ENCODE measurements at places on chromosomes 11 and 22. TPM values are rescaled to one million over a fixed set of nuclear protein-coding genes. Genes with fewer than 3 reads are reported as not detected.
A peak's percentile ranks its signal among the peaks of the same experiment; 100 is the strongest.

DNA sequence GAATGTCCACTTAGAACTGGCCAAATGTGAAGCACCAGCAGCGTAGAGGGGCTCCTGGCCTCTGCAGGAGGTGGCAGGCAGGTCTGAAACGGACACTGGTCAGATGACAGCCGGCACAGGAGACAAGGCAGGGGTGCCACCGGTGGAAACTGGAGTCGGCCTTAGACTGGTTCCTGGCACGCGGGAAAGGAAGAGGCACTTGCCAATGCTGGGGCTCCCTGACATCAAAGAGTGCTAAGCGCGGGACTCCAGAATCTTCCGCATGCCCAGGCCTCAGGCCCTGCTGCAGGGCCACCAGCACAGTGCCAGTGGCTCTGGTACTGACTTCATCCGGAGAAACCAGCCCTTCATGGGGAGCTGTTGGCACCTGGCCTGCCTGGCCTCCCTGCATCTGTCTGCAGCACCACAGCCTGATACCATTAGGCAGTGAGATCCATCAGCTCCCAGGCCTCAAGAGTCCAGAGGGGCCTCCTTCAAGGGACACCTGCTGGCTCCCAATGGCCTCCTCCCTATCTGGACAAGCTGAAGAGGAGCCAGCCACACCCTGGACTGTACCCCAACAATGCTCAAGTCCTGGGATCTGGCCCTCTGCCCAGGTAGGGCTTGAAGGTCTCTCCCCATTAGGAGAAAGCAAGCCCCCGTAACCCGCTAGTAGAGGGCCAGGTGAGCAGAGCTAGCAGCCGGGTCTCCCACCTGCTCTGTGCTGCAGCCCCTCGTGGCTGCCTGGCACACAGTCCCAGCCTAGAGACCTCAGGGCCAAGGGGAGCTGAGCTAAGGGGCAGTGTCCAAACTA lies 29.7 kb upstream of the GNB1L start:
- H3K27ac ChIP-seq: no peak overlapping the region
- DNase-seq: peak; percentile 10
- peaks cover 18% of the 10 kb centered on the region for H3K4me1 ChIP-seq
- H3K36me3 ChIP-seq: peaks cover 5% of the 10 kb centered on the region
- H3K4me3 ChIP-seq: no peak overlapping the region

Gene ASCL2
- total RNA-seq: not detected

DNA sequence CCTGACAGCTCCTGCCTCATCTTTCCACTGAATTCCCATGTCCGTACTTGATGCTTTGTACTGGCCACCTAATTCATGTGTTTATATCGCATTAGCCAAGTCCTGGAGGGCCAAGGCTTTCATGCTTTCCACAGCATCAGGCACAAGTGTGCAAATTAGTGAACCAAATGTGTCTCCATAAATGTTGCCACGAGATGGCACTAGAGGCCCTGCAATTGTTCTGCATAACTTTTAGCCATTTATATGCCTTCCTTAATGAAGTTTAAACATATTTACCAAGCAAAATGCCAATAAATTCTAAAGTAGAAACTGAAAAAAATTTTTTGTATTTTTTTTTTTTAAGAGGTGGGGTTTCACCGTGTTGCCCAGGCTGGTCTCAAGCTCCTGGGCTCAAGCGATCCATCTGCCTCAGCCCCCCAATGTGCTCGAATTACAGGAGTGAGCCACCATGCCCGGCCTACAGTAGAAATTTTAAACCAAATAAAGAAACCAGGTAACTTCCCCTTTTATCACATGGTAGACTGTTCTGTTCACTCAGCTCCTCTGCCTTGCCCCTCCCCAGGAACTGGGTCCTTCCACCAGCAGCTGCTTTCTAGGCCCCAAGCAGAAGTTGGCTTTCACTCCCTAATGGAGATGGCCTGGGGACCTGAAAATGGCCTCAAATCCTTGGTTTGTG lies 20.8 kb upstream of the IL18BP start:
- H3K27me3 ChIP-seq: no peaks in the 10 kb centered on the region
- no peak overlapping the region for H3K4me3 ChIP-seq
- no peak for DNase-seq
- H3K4me1 ChIP-seq: no peaks in the 10 kb centered on the region
- no peak overlapping the region for H3K27ac ChIP-seq
- peaks cover 3% of the 10 kb centered on the region for H3K36me3 ChIP-seq

DNA sequence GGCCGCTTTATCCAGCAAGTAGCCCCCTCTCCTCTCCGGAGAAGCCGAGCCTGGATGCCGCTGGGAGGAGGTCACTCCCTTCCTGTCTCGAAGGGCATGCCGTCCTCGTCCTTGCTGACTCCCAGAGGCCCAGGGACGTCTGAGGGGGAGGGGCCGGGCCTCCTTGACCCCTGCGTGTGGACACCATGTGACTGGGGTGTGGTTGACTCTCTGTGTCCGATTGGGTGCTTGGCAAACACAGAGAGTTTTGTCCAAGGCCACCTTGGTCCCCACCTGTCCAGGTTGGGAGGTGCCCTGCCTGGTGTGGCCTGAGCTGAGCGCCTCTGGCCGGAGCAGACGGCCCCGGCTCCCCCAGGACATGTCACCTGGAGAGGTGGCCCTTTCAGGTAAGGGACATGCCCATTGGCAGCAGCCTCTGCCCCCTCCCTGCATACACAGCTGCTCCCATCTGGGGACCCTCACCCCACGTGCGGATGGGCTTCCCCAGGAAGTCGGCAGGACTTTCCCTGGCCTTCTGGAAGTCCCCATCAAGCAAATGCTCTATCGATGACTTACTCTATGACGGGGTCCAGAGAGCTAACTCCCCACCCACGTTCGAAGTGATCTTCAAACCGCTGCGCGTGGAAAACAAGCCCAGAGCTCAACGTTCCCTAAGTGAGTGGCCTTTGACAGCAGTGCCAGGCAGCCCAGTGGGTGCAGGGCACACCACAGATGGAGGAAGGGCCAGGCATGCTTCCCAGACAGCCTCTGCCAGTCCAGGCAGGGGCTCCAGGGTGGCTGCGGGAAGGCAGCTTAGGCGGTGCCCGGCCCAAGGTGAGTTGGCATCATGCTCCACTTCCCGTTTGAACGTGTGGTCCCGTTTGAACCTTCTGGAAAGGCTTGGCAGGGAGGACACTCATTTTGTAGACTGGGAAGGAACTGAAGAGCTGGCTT lies at the start of gene SMIM38:
TSS of gene SMIM38 (plus strand) at position 634 of the 933 bp plus-strand sequence. CDS start 1,912 bp downstream, outside the sequence.
- H3K4me3 ChIP-seq: peak within 1 kb of the TSS; percentile 36
- no peaks in the 10 kb centered on the region for H3K27me3 ChIP-seq
- H3K27ac ChIP-seq: peak within 1 kb of the TSS; percentile 71
- no peaks in the 10 kb centered on the region for H3K36me3 ChIP-seq

- no peak overlapping the region for H3K4me3 ChIP-seq
- DNase-seq: no peak
- peaks cover 74% of the 10 kb centered on the region for H3K36me3 ChIP-seq
- H3K4me1 ChIP-seq: peaks cover 59% of the 10 kb centered on the region
- H3K27me3 ChIP-seq: no peaks in the 10 kb centered on the region
Measured at GRCh38 chr11:112082729-112083128, 3.8 kb downstream of the TIMM8B start.

DNA sequence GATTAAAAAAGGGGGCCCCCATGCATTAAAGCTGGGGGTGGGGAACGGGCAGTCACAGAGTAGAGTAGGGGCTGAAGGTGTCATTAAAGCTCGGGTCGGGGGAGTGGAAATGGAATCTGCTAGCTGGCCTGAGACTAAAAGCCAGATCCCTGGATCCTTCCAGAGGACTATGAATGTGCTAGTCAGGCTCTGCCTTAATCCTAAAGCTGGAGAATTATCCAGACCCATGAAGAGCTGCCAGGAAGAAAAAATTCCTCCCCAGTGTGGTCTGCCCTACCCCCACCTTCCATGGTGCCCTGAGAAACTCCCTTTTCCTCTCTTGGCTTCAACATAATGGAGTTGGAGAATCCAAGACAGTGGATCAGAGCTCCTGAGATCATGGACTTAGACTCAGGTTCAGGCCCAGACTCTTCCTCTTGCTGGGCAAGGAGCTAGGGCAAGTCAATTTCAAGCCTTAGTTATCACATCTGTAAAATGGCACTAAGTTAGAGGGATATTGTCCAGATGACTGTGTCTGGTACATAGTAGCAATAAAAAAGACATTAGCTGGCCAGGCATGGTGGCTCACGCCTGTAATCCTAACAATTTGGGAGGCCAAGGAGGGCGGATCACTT lies 24.0 kb upstream of the SMTN start:
- peak overlapping the region; percentile 80 for H3K27ac ChIP-seq
- H3K36me3 ChIP-seq: no peaks in the 10 kb centered on the region
- no peaks in the 10 kb centered on the region for H3K27me3 ChIP-seq
- DNase-seq: no peak
- no peak overlapping the region for H3K4me3 ChIP-seq

- no peak overlapping the region for H3K4me3 ChIP-seq
- no peak for DNase-seq
- no peaks in the 10 kb centered on the region for H3K36me3 ChIP-seq
Measured at GRCh38 chr11:26188554-26188953, 143.4 kb upstream of the ANO3 start.

DNA sequence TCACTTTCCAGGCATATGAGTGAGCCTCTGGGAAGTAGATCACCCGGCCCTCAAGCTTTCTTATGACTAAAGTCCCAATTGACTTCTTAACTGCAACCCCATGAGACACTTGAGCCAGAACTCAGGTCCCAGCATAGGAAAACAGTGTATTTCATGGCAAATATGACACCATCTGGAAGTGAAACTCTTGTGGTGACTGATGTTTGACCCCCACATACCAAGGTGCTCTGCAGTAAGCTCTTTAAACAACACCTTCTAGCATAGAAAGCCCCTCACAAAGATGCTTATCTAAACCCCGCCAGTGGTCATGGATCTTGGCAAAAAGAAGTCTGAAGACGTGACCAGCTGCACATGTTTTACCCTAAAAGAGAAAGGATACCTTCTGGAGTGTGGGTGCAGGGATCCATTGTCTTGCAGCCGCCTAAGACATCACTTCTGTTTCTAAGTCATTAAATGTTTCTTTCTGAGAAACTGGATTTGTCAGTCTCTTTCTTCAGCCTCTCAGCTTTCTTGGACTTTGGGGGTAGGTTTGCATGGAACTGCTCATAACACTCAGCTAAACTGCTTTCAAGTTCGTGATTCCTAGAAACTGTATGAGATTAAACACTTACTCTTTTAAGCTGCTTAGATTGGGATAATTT lies 7.4 kb upstream of the PELI3 start:
- no peak for DNase-seq
- H3K4me3 ChIP-seq: no peak overlapping the region
- no peaks in the 10 kb centered on the region for H3K36me3 ChIP-seq

DNA sequence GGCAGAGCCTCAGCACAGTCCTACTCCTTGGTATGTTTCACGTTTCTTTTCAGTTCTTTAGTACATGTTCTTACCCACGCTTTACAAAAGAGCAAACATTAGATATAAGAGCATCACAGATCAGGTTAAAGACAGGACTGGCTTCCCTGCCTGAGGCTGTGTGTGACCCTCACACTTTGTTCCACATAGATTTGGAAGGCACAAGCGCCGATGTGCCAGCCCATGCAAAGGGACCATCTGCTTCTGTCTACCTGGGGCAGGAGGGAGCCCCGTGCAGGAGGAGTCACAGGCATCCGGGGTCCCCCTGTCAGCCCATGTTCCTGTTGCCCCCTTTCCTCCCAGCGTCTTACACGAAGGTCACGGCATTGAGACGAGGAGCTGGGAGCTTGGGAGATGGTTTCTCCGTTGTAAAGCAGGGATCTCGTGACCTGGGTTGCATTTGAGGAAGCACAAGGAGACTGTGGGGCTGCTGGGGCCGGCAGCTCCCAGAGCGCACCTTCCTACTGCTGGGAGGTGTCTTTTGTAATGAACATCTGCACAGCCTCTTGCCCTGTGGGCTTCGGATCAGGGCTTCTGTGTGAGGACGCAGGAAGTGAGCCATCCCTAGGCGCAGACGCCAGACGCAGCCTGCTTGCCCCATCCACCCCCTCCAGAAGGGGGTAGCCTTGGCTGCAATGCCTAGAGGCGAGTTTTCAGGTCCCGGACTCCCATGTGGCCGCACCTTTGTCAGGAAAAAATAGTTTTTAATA lies 72.6 kb downstream of the SCN3B start:
- H3K4me3 ChIP-seq: no peak overlapping the region
- DNase-seq: no peak
- peaks cover 4% of the 10 kb centered on the region for H3K27me3 ChIP-seq
- no peaks in the 10 kb centered on the region for H3K36me3 ChIP-seq
- H3K4me1 ChIP-seq: peaks cover 12% of the 10 kb centered on the region

DNA sequence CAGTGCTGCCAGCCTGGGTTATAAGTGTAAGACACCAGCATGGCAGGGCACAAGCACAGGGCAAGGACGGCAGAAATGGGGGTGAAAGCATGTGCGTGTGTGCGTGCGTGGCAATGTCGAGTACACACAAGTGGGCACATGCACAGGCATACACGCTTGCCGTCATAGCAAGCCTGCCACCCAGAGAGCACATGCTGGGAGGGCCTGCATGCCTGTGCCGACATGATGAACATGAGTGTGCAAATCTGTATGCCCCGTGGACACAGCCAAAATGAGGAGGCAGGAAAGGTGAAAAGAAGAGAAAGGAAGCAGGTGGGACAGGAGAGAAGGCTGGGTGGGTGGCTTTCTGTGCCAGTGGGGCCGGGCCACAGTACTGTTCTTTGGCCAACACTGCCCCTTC lies 62.9 kb downstream of the NECTIN1 start:
- H3K4me3 ChIP-seq: no peak overlapping the region
- no peak overlapping the region for H3K27ac ChIP-seq
- DNase-seq: no peak
- peaks cover 16% of the 10 kb centered on the region for H3K4me1 ChIP-seq
- H3K27me3 ChIP-seq: no peaks in the 10 kb centered on the region

All from left ventricle myocardium inferior (tissue), 1 donor.